Right renal cortex interstitium (tissue), 3 donors: ENCODE measurements at places on chromosomes 7 and 10. TPM values are rescaled to one million over a fixed set of nuclear protein-coding genes. Genes with fewer than 3 reads are reported as not detected.

- DNase-seq = no peak
Observed at GRCh38 chr7:119010635-119011034, 786.1 kb downstream of the ANKRD7 start.

The ELOVL3 gene
- polyA plus RNA-seq = 2.8 TPM

GRCh38 chr10:84340187-84340586, 11.8 kb downstream of the CCSER2 start:
- DNase-seq = no peak

The PCGF5 gene
- 27.3 TPM for polyA plus RNA-seq

The COL17A1 gene
- 0.97 TPM for polyA plus RNA-seq

DNA sequence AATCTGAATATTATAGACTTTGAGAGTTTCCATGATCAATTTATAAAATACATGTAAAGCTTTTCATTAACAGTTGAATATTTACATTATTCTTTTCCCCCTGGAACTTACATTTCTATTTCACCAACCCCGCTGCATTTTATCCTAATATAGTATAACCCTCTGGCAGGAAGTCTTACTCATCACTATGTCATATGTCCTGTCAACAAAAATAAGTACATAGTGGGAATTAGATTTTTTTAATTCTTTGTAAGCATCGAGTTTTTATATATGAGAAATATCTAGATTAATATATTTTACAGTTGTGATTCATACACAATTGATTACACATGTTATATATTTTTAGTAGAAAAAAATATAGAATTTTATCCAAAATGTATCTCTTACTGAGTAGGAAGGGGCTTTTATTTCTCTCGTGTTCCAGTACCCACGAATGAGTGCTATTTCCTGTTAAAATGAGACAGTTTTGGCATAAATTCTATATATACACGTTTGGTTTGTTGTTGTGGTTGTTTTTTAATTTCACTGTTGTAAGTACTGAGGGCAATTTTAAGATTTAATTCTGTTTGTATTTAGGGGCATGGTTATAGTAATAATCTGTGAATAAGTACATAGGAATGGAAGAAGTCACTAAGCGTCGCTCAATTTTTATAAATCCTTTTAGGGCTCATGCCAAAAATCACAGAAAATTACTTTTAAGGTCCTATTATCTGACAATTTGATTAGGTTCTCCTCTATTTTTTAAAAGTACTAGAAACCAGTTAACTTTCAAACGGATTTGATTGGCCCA, 87.1 kb downstream of the HECW1 start:
- no peak for DNase-seq

- DNase-seq = no peak
Observed at GRCh38 chr10:124916098-124916584, 25.8 kb upstream of the ZRANB1 start.

The CALU gene
- 221 TPM for polyA plus RNA-seq

DNA sequence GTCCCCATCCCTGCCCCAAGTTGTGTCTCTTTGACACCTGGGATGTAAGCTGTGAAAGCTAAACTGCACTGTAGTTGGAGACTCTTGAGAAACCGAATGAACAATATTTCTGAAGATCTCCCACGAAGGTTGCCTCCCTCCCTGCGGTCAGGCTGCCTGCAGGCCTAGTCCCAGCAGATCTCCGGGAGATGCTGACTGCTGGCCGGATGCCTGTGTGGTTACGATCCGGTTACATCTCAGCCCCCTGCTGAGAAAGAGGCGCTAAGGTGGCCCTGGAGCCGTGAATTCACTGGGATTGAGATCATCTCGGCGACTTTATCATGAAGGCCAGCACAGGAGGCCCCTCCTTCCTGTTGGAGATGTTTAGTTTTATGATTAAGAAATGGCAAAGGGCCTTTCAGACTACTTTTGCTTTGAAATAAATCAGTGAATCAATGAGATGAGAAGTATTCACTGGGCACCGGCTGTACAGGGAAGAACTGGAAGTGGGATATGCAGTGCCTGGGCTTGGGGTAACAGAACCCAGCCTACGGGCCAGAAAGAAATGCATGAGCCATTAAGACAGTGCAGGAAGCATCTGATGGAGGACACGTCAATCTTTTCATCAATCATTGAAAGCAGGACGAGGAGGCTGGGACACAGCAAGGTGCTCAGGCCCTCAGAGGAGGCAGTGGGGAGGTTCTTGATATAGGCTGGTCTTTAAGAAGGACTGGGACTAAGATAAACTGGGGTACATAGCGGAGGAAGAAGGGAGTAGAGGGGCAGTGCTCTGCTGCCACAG, 177.6 kb downstream of the PRKAG2 start:
- DNase-seq = no peak

GRCh38 chr10:33333260-33334101, 986 bp downstream of the NRP1 start:
- no peak for DNase-seq

The USP54 gene
- polyA plus RNA-seq = 35.8 TPM

GRCh38 chr10:88735661-88736060, 24.2 kb upstream of the LIPN start:
- no peak for DNase-seq

- no peak for DNase-seq
Observed at GRCh38 chr10:29955329-29955935, 104.0 kb downstream of the JCAD start.

The TCAF1 gene
- polyA plus RNA-seq = 87.0 TPM

- DNase-seq = no peak
Observed at GRCh38 chr10:7186387-7187018, 224.3 kb downstream of the SFMBT2 start.

The SPACDR gene
- polyA plus RNA-seq = 0.82 TPM

The EIF4EBP2 gene
- polyA plus RNA-seq = 88.8 TPM

DNA sequence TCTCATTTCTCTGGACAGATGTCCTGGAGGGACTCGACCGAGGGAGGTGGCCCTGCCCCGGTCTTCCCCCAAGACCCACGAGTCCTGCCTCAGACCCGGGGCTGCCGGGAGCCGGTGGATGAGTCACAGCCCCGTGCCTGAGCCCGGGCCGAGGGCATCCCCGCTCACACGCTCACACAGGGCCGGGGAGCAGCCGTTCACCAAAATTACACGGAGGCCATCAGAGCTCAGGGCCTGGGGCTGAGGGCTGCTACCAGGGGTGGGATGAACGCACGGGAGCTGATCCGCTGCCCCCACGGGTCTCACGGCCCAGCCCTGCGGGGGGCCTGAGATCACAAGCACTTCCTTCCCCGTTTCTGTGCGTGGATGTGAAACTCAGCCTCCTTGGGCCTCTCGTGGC, 17.5 kb downstream of the FAM20C start:
- DNase-seq = no peak

DNA sequence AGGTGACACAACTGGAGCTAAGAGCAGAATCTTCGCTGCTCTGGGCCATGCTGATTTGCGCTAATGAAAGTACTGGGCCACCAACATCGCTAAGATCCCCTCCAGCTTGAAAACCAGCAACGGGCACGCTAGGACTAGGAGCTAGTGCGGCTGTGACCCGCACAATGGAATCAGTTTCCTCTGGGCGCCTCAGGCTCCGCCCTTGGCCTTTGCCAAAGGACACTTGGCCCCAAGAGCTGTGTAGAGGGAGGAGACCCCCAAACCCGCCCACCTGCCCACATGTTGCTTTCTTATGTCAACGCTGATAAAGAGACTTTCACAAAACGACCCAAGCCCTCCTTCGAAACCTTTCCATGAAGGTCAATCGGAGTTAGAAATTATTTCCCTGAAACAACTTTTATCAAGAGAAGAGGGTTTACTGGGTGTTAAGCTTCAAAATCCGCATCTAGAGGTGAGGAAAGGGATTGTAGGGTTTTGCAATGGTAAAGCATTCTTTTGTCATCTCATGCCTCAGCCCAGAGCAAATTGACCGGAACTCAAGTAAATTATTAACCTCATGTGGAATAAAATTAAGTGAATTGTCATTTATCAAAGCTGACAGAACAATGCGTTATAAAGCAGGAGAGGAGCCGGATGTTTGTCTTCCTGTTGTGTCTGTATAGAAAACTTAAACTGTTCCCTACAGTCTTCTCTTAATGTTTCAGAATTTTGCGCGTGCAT, 9.4 kb downstream of the ABCB5 start:
- no peak for DNase-seq

The AQP1 gene
- polyA plus RNA-seq = 218 TPM

GRCh38 chr10:75910032-75910431, 478.6 kb downstream of the LRMDA start:
- DNase-seq = no peak

The MCM10 gene
- 11.3 TPM for polyA plus RNA-seq

The PPP1R9A gene
- 31.3 TPM for polyA plus RNA-seq

DNA sequence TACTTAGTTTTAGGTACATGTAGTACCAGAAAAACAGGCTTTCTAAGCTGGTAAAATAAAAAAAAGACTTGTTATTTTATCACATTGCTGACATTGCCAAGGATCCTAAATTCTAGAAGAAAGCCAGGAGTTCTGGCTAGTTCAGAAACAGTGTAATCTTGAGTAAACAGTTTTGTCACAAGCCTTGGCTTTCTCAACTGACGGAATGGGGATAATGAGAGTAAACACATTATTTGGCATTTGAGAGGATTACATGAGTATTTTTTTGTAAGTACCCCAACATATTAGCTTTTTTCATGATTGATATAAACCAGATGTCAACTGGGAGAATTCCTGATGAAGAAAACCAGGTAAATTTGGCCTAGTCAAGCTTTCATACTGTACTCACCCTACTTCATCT, 269.8 kb downstream of the SORCS1 start:
- no peak for DNase-seq

DNA sequence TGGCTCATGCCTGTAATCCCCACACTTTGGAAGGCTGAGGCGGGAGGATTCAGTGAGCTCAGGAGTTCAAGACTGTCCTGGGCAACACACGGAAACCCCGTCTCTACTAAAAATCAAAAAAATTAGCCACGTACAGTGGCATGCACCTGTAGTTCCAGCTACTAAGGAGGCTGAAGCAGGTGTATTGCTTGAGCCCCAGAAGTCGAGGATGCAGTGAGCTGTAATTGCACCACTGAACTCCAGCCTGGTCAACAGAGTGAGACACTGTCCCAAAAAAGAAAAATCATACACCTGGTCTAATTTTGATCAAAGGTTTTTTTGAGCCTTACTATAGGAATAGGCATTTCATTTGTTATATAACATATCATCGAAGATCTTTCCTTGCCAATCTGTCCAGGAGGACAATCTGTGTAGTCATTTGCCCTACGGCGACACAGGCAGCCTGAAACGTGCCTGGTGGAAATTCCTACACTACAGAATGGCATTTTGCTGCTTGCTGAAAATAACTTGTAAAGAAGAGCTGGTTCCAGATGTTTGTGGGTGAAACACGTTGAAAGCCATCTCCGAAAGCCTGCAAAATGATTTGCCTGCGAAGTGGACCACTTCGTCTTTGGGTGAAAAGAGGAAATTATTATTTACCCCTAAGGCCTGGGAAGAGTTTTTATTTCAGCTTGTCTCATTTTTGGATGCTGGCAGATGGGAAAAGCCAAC, 31.3 kb upstream of the GDI2 start:
- no peak for DNase-seq

DNA sequence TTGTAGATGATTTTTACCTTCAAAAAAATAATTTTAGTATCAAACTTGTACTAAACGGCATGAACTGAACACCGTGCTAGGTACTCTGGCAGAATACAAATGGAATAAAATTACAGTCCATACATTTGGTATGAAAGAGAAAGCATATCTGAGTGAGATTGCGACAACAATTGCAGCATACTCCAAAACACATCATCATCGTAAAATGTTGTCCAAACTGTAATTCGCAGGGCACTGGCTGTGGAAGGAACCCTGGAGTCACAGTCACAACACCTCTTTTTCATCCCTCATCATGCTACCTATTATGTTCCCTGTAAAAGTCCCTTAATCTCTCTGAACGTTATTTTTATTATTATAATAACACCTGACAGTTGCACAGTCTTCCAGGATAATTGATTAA, 13.5 kb downstream of the CREM start:
- no peak for DNase-seq

The HOXA13 gene
- polyA plus RNA-seq = 0.06 TPM
